Activated B cell treated with CpG ODN at 0.5 μM for 24 hours (primary cell): ENCODE measurements at places on chromosomes 7 and 10. TPM values are rescaled to one million over a fixed set of nuclear protein-coding genes. Genes with fewer than 3 reads are reported as not detected.

IPMK gene
- total RNA-seq = 6.7 and 7.6 TPM in 2 replicates

OAT gene
- 19.6 and 20.1 TPM in 2 replicates for total RNA-seq

- H3K4me3 ChIP-seq = no peak overlapping the region
- DNase-seq = no peak
- no peaks in the 10 kb centered on the region for H3K4me1 ChIP-seq
Observed at GRCh38 chr10:33371234-33371633, 36.8 kb upstream of the NRP1 start.

GRCh38 chr10:89382757-89383156 lies 4.9 kb downstream of the IFIT1B start:
- H3K4me1 ChIP-seq = peaks cover 18% of the 10 kb centered on the region
- DNase-seq = no peak
- H3K27ac ChIP-seq = no peak overlapping the region

DNA sequence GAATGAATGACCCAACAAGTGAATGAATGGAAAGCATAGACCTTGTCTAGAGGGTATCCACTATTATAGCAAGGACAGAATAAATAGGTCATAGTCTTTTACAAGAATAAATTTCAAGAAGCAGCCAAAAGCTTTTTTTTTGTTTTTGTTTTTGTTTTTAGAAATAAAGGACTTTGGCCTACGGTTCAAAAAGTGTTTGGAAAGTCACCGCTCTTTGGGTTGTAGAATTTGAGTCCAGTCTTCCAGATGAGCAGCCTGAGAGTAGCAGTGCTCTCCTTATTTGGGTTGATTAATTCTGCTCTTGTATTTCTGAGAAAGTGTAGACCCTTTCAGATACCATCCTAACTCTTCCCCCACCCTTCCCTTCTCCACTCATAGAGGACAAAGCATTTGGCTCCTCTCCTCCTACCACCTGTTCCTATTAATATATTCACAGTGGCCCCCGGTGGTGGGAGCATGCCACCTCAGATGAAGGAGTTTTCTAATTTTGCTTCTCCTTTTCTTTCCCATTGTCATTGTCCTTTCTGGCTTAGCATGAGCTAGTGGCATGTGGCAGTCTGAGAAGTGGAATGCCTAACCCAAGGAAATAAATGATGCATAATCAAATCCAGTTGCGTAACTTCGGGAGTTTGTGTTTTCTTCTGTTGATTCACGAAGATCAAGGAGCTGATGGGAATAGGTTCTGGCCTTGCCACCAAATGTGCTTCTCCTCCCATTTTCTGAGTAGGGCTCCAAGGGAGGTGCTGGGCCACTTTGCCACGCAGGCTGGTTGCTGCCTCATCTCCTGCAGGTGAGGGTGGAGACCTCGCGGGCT lies 114.7 kb downstream of the CHN2 start:
- peaks cover 2% of the 10 kb centered on the region for H3K36me3 ChIP-seq
- DNase-seq = no peak
- peaks cover 7% of the 10 kb centered on the region for H3K27me3 ChIP-seq

HDAC9 gene
- total RNA-seq = 136 and 149 TPM in 2 replicates

GRCh38 chr7:77244222-77244934 lies 44.8 kb upstream of the FGL2 start:
- no peaks in the 10 kb centered on the region for H3K27me3 ChIP-seq
- DNase-seq = no peak
- no peak overlapping the region for H3K27ac ChIP-seq
- H3K4me1 ChIP-seq = peaks cover 3% of the 10 kb centered on the region
- peaks cover 4% of the 10 kb centered on the region for H3K36me3 ChIP-seq

CRHR2 gene
- not detected in 2 replicates for total RNA-seq

- H3K27me3 ChIP-seq = no peaks in the 10 kb centered on the region
- H3K36me3 ChIP-seq = no peaks in the 10 kb centered on the region
- peaks cover 61% of the 10 kb centered on the region for H3K4me1 ChIP-seq
- no peak overlapping the region for H3K4me3 ChIP-seq
- DNase-seq = no peak
Observed at GRCh38 chr7:50213622-50214017, 90.9 kb upstream of the IKZF1 start.

DNA sequence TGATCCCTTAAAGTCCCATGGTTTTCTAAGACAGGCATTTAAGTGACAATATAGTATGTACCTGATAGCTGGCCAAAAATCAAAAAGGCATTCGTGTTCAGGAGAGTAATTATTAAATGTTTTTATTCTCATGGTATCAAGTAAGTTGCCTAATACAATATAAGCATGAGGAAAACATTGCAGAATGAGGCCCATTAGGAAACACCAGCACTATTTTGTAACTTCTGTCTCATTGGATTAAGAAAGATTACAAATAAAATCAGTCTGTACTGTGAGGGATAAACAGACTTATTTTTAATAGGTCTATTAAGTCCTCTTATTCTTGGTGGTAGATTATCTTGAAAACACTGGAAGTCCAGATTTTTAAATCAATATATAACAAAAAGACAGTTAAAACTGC lies 110.1 kb downstream of the SNX13 start:
- no peak overlapping the region for H3K27ac ChIP-seq
- H3K36me3 ChIP-seq = peaks cover 39% of the 10 kb centered on the region
- H3K4me3 ChIP-seq = no peak overlapping the region
- no peaks in the 10 kb centered on the region for H3K4me1 ChIP-seq
- DNase-seq = no peak
- H3K27me3 ChIP-seq = no peaks in the 10 kb centered on the region

DNA sequence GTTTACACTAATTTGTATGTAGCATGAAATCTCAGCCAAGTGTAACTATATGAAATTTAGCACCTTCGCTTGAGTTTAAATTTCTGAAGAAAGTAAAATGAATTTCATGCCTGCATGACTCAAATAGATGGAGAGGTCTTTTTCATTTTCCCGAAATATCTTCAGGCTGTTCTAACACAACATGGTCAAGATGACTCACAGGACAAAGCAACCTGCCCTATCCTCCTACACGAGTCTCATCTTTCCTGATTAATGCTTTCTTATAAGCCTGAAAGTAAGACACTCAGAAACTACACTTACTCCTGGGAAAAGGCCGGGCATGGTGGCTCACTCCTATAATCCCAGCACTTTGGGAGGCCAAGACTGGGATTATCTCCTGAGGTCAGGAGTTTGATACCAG lies 41.2 kb downstream of the CH25H start:
- H3K27me3 ChIP-seq = peaks cover 9% of the 10 kb centered on the region
- no peak overlapping the region for H3K27ac ChIP-seq
- H3K36me3 ChIP-seq = no peaks in the 10 kb centered on the region
- no peak for DNase-seq
- no peak overlapping the region for H3K4me3 ChIP-seq

IL15RA gene
- total RNA-seq = 19.1 and 19.8 TPM in 2 replicates

GRCh38 chr10:62696798-62697197 lies 107.7 kb upstream of the ADO start:
- H3K4me3 ChIP-seq = no peak overlapping the region
- no peak overlapping the region for H3K27ac ChIP-seq
- no peak for DNase-seq
- peaks cover 15% of the 10 kb centered on the region for H3K4me1 ChIP-seq
- H3K27me3 ChIP-seq = no peaks in the 10 kb centered on the region

DNA sequence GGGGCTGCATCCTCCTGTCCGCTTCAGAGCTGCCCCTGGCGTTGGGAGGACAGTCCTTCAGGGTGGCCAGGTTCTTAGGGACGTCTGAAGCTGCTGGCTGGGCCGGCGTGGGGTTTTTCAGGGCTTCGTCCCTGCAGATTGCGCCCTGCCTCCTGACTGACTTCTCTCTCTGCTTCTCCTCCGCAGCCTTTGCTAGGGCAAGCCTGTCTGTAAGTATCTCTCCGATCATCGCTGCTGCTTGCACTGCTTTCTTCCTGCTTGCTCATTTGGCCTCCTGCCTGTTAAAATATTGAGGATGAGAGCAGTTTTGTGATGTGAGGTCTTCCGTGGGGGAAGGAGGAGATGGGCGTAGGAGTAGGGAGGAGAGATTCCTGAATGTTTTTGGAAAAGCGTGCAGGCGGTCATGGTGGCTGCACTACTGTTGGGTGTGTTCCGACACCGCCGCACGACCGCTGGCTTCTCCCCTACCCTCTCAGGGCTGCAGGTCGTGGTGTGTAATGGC lies 25.3 kb downstream of the PFKFB3 start:
- H3K4me1 ChIP-seq = no peaks in the 10 kb centered on the region
- H3K4me3 ChIP-seq = no peak overlapping the region
- H3K27ac ChIP-seq = no peak overlapping the region
- H3K27me3 ChIP-seq = no peaks in the 10 kb centered on the region
- no peak for DNase-seq

H2BK1 gene
- 0.76 and 1.8 TPM in 2 replicates for total RNA-seq

GRCh38 chr7:132450696-132451095 lies 125.6 kb downstream of the PLXNA4 start:
- H3K27me3 ChIP-seq = peaks cover 2% of the 10 kb centered on the region
- no peak overlapping the region for H3K4me3 ChIP-seq
- no peak overlapping the region for H3K27ac ChIP-seq
- H3K4me1 ChIP-seq = no peaks in the 10 kb centered on the region
- DNase-seq = no peak
- H3K36me3 ChIP-seq = no peaks in the 10 kb centered on the region

- H3K4me1 ChIP-seq = no peaks in the 10 kb centered on the region
- DNase-seq = no peak
- H3K36me3 ChIP-seq = no peaks in the 10 kb centered on the region
- H3K4me3 ChIP-seq = no peak overlapping the region
Observed at GRCh38 chr7:132760244-132760623, 184.0 kb upstream of the PLXNA4 start.

- no peak overlapping the region for H3K4me3 ChIP-seq
- DNase-seq = no peak
- H3K36me3 ChIP-seq = no peaks in the 10 kb centered on the region
- no peak overlapping the region for H3K27ac ChIP-seq
Observed at GRCh38 chr10:113322843-113323242, 230.0 kb upstream of the HABP2 start.

GRCh38 chr10:111984057-111984456 lies 199.5 kb downstream of the GPAM start:
- peaks cover 4% of the 10 kb centered on the region for H3K27me3 ChIP-seq
- DNase-seq = no peak
- H3K4me3 ChIP-seq = no peak overlapping the region

- peak; percentile 94 for DNase-seq
- peaks cover 28% of the 10 kb centered on the region for H3K4me1 ChIP-seq
- H3K36me3 ChIP-seq = peaks cover 25% of the 10 kb centered on the region
- peak within 1 kb of the TSS; percentile 84 for H3K27ac ChIP-seq
- H3K27me3 ChIP-seq = peaks cover 2% of the 10 kb centered on the region
Observed at GRCh38 chr10:122953902-122954730, at the start of gene C10orf88. Gene C10orf88, minus strand, starts transcription at chr10:122954227. Its CDS starts 49 bp downstream, at chr10:122954178.

AMZ1 gene
- 5.9 and 8.3 TPM in 2 replicates for total RNA-seq

GRCh38 chr7:74372511-74373111 lies 81.1 kb upstream of the GTF2IRD1 start:
- H3K27ac ChIP-seq = no peak overlapping the region
- H3K36me3 ChIP-seq = peaks cover 19% of the 10 kb centered on the region
- no peak for DNase-seq
- H3K4me1 ChIP-seq = peaks cover 16% of the 10 kb centered on the region
- H3K27me3 ChIP-seq = no peaks in the 10 kb centered on the region

DNA sequence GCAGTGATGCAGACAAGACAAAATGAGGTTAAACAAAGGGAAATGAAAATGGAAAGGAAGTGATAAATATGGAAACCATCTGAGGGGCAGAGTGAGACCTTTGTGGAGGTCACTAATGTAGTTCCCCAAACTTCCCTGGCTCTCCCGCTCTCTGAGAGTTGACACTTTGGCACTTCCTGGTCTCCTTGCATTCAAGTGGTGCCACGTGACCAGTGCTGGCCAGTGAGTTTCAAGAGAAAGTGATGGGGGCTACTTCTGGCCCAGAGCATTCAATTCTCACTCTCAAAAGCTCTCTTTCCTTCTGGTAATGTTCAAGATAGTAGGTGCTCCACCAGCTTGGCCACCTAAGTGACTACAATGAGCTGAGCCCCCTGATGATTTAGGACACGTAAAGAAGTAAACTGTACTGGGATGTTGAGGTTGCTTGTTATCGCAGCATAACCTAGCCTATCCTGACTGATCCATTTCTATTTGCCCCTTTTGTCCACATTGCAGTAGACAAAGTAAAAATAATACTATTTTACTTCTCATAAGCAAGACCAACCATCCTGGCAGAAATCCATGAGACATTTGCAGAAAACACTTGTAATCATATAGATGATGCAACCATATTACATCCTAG lies 242.0 kb upstream of the YAE1 start:
- no peak for DNase-seq
- no peaks in the 10 kb centered on the region for H3K36me3 ChIP-seq
- no peak overlapping the region for H3K27ac ChIP-seq
- no peaks in the 10 kb centered on the region for H3K4me1 ChIP-seq

ATRNL1 gene
- total RNA-seq = 1.0 and 1.2 TPM in 2 replicates

GRCh38 chr10:27699776-27700175 lies 45.8 kb downstream of the MKX start:
- H3K27me3 ChIP-seq = no peaks in the 10 kb centered on the region
- no peak overlapping the region for H3K4me3 ChIP-seq
- no peaks in the 10 kb centered on the region for H3K36me3 ChIP-seq
- no peak for DNase-seq
- H3K27ac ChIP-seq = no peak overlapping the region

- H3K4me1 ChIP-seq = no peaks in the 10 kb centered on the region
- peaks cover 65% of the 10 kb centered on the region for H3K36me3 ChIP-seq
- DNase-seq = no peak
- H3K4me3 ChIP-seq = no peak overlapping the region
- H3K27me3 ChIP-seq = no peaks in the 10 kb centered on the region
Observed at GRCh38 chr7:30566596-30566995, 28.1 kb upstream of the GARS1 start.

OR9A2 gene
- 0.31 and 0.56 TPM in 2 replicates for total RNA-seq

ZEB1 gene
- 38.4 and 43.0 TPM in 2 replicates for total RNA-seq

- H3K36me3 ChIP-seq = peaks cover 18% of the 10 kb centered on the region
- no peak for DNase-seq
- H3K4me3 ChIP-seq = no peak overlapping the region
Observed at GRCh38 chr7:77338883-77339629, 77.1 kb downstream of the GSAP start.

GHRHR gene
- not detected in 2 replicates for total RNA-seq

LBX1 gene
- not detected in 2 replicates for total RNA-seq

GRCh38 chr7:94396596-94396995 lies 1.9 kb downstream of the COL1A2 start:
- peaks cover 33% of the 10 kb centered on the region for H3K27me3 ChIP-seq
- H3K36me3 ChIP-seq = no peaks in the 10 kb centered on the region
- no peak overlapping the region for H3K4me3 ChIP-seq

DNA sequence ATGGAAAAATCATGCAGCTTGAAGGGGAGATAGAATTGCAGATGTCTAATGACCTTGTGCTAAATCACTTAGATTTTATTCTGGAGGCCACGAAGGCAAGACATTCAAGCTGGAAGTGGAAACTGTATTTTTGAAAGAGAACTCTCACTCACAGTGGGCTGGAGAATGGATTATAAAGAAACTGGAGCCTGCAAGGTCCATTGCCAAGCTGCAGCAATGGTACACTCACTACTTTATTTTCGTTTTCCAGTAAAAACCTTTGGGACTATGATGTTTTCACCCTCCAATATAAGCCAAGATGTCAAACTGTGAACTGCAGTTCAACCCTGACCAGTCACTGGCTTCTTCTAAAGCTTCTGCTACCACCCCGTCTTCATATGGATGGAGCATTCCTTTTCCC lies 62.0 kb downstream of the SKIDA1 start:
- no peaks in the 10 kb centered on the region for H3K4me1 ChIP-seq
- no peak overlapping the region for H3K27ac ChIP-seq
- no peaks in the 10 kb centered on the region for H3K36me3 ChIP-seq
- no peak overlapping the region for H3K4me3 ChIP-seq

- no peak overlapping the region for H3K4me3 ChIP-seq
- peaks cover 18% of the 10 kb centered on the region for H3K4me1 ChIP-seq
- H3K36me3 ChIP-seq = peaks cover 27% of the 10 kb centered on the region
Observed at GRCh38 chr7:2010101-2010500, 222.6 kb downstream of the MAD1L1 start.

CLRN3 gene
- not detected in 2 replicates for total RNA-seq

GRCh38 chr7:33108554-33109004 lies 625 bp downstream of the RP9 start:
- peaks cover 2% of the 10 kb centered on the region for H3K27me3 ChIP-seq
- H3K4me1 ChIP-seq = peaks cover 49% of the 10 kb centered on the region
- DNase-seq = no peak
- peak overlapping the region; percentile 89 for H3K4me3 ChIP-seq
- peaks cover 10% of the 10 kb centered on the region for H3K36me3 ChIP-seq

SLC26A4 gene
- 0.05 and 0.13 TPM in 2 replicates for total RNA-seq
